ENCODE measurements at places on chromosomes 11 and 22.

GRCh38 chr11:62922653-62923431 is 1.7 kb upstream of the CHRM1 start:
- peak; percentile 19 for DNase-seq

GRCh38 chr11:78938971-78939370 is 364.3 kb upstream of the NARS2 start:
- DNase-seq, result no peak

DNA sequence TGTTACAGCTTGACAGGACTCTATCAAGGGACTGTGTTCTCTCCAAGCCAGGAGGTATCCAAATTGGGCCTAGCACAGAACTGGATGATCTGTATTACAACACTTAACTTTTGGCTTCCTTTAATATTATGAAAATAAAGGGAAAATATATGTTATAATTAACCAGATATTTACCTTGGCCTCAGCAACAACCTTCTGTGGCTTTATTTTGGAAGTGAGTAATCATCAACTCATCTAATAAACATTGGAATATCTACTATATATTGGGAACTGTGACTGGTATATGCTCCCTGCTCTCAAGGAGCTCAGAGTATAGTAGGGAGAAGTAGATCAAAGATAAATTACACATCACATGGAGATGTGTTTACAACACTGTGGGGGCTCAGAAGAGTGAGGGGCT is 352.2 kb downstream of the METTL15 start:
- no peak for DNase-seq

DNA sequence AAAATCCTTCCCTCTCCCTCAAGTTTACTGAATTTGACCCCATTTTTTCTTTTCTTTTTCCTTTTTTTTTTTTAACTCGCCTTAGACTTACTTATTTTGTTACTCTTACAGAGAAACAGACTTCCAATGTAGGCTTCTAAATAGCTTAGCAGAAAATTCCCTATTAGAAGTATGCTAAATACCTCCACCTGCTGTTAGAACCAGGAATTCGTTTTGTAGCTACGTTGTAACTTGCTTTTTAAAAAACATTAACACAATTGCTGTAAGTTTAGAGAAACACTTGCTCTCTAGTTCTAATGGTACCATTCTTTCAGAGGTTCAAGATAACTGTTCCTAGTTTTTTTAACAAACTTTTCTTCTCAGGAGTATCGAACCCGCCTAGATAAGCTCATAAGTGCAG is 324.2 kb downstream of the DCDC1 start:
- DNase-seq, result no peak

DNA sequence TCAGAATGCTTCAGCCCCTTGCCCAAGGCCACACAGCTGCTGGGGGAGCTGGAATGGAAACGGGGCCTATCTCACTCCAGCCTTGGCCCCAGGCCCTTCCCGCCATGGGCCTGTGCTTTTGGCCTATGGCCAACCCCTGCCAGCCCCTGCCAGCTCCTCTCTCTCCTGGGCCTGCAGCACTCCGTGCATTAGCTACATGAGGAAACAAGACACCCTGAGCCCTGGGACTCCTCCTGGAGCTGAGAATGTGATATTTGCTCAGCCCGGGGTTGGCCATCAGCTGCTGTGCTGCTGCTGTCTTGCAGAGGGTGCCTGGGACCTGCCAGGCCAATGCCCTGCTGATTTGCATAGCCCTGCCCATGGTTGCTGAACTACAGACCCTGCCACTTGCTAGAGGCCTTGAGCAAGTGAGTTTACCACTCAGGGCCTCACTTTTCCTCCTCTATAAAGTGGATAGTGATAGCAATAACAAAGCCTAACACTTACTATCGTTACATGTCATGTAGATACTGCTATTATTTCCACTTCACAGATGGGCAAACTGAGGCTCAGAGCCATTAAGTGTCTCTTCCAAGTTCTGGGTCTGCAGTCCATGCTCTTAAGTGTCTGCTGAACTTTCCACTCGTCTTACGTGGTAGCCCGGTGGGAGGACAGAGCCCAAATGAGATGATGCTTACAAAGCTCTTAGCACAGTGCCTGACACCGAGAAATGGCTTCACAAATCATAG is 99.6 kb downstream of the KIAA1671 start:
- no peak for DNase-seq

DNA sequence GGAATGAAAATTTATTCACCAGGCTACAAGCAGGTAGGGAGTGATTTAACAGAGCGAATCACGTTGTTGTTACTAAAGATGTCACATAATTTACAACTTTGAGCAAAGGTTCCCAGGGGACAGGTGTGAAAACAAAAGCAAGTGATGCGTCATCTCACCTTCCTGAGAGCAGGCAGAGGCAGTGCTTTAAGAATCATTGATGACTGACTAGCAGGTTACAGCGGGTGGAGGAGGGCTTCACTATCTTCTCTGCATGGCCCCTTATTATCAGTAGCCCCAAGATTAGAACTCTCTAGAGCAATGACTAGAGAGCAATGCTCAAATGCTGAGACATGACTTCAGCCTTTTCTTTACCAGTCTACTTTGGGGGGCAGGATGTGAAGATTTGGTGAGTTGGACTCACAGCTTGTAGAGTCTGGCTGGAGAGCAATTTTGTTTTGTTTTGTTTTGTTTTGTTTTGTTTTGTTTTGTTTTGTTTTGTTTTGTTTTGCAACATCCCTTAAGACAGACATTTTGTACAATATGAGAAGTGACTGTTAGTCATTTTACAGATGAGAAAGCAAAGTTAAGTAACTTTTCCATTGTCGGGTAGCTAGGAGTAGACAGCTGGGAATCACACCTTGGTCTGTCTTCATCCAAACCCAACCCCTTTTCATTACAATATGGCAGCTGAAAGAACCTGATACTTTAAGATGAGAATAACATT is 84.8 kb downstream of the SLC1A2 start:
- DNase-seq, result no peak

DNA sequence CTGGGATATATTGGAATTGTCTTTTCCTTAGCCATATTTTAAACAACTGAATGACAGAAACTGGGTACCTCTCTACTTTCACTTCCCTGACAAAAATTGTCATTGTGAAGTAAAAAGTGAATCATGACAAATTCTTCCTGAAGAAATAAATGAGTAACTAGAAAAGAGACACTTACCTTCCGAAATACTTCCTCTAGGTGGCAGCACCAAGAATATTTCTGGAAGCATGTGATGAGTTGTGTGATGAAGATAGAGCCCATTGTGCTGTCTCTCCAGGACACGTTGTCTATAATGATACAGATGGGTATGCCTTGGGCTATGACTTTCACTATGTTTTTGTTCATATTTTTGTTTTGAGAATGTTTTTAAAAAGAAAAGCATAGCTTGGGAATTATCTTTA is 21.5 kb downstream of the CASP4 start:
- DNase-seq, result no peak

DNA sequence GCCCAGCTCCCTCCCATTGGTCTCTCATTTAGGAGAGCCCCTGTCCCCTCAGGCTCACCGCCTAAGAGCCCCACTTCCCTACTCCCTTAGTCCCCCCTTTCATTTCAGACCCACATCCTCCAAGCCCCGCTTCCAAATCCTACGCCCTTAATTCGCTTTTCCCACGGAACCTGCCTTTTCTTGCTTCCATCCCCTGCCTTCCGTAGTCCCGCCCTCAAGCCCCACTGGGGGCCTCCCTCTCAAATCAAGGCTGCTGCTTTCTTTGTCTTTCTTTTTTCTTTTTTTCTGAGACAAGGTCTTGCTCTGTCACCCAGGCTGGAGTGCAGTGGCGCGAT is 396 bp downstream of the CCDC157 start:
- DNase-seq, result no peak

DNA sequence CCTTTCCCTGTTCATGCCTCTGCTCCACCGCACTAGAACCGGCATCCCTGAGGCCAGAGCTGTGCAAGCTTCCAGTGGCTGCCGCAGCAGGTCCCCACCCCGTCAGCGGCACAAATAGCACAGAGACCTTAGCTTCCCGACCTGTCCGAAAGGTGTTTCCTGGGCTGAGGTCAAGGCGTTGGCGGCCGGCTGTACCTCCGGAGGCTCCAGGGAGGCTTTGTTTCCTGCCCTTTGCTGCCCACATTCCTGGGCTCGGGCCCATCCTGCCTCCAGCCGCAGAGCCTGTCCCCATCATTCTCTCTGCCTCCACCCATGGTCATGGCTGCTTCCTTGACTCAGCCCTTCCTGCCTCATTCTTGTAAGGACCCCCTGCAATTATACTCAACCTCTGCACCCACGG is 31.2 kb downstream of the ARHGAP8 start:
- no peak for DNase-seq

DNA sequence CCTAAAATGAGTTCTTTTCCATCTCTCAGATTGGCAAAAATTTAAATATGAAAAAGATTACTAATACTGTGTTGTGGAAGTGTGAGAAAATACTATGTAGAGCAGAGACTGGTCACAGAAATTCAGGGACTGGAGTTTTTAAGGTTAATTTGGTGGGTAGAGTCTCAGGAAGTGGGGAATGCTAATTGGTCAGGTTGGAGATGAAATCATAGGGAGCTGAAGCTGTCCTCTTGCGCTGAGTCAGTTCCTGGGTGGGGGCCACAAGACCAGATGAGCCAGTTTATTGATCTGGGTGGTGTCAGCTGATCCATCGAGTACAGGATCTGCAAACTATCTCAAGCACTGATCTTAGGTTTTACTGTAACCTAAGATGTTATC is 29.4 kb upstream of the TMEM86A start:
- no peak for DNase-seq

DNA sequence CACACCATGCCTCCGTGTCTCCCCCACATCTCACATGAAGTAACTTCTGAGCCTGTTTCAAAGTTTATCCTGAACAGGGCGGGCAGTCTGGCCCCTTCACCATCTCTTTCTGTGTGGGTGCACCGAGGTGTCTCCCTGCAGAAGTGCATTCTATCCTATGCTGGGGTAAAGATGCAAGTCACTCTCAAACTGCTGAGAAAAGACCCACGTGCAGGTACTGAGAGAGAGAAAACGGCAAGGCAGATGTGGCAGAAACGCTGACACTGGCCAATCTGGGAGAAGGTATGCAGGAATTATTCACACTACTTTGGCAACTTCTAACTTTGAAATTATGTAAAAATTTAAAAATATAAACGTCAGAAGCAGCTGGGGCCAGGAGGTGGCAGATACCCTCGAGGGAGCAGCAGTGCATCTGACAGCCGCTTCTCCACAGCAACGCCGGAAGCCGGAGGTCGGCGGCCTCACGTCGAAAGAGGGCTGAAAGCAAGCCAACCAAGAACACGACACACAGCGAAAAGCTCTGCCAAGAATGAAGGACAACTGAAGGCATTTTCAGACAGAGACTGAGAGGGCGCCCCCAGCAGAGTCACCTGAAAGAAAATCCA is 34.2 kb upstream of the MOB2 start:
- DNase-seq, result no peak

GRCh38 chr11:27720277-27720830 is 20.1 kb upstream of the BDNF start:
- DNase-seq, result no peak

DNA sequence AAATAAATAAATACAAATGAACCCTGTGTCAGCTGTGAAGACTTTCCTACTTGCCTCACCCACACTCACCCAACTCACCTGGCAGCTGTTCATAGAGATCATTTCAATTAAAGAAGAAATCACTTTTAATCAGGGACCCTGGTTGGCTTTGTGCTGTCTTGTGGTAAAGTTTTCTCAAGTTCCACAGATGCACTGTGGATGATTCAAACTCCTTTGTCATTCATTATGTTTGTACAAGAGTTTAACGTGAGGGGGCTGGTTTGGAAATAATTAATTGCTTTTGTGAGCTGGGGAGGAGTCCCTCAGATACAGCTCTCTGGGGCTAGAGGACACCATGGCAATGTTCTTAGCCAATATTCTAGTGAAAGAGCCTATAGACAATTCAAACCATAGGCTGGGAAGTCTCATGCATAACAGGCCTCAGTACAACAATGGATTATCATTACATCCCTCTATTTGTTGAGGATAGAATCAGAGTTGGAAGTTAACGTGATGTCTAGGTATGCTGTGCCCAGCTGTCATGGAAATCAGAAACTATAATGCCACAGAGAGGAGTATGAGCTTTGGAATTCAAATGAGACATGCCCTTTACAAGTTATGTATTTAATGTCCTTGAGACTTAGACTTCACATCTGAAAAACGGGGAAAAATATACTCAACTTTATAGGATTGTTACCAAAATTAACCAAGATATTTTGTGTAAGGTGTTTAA is 698.5 kb downstream of the KCNA4 start:
- DNase-seq, result no peak

DNA sequence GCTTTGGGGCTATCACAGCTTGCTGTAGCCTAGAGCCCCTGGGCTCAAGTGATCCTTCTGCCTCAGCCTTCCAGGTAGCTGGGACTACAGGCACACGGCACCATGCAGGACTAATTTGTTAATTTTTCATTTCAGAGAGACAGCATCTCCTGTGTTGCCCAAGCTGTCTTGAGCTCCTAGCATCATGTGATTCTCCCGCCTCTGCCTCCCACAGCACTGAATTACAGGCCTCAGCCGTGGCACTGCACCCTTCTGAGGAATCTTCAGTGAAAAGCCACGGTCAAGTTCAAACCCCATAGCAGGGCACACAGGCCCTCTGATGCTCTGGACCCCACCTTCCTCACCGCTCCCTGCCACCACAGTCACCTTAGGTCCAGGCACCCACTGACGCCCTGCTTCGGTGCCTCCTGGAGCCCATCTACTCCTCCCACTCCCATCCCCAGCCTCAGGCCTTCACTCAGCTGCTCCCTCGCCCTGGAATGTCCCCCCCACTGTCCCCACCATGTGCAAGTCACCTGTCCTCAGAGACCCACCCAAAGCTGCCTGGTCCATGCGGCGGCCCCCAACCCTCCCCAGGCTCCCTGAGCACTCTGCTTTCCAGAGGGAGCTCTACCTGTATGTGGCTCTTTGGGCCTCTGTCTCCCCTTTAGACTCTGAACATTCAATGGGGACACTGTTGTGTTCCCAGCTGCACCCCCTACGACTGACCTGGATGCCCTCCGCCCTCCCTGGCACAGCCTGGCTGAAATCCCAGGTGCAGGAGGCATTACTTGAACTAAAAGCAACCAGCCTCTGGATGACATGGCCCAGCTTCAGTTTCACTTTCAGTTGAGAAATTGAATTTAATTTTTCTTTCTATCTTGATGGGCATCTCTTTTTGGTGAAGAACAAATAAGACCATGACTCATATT is 1.6 kb downstream of the APOL2 start:
- DNase-seq, result peak; percentile 13

GRCh38 chr11:28799316-28799715 is 691.1 kb downstream of the METTL15 start:
- no peak for DNase-seq

DNA sequence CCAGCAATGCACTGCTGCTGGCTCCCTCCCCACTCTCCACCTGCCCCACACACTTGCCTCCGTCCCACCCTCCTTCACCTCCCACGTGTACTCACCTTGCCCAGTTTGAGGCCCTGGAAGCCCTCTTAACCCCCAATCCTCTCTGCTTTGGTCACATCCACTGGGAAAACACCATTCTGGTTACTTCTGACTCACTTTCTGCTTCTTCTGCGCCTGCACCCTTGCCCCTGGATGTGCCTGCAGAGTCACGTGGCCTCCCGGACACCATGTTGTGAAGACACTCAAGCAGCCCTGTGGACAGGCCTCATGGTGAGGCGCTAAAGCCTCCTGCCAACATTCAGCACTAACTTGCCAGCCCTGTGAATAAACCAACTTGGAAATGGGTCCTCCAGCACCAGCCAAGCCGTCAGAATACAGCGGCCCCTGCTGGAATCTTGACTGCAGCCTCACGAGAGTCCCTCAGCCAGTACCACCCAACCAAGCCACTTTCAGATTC is 2.6 kb upstream of the NAALADL1 start:
- DNase-seq, result no peak
